Activated T-helper 1 cell treated with Interleukin-2 at 50 U/mL for 16 hours (primary cell): ENCODE measurements at places on chromosomes 11 and 22.

GRCh38 chr11:73028611-73029010, 113.5 kb downstream of the FCHSD2 start:
- no peak for DNase-seq

- DNase-seq = no peak
Measured at GRCh38 chr11:95279921-95280868, 49.2 kb upstream of the SESN3 start.

DNA sequence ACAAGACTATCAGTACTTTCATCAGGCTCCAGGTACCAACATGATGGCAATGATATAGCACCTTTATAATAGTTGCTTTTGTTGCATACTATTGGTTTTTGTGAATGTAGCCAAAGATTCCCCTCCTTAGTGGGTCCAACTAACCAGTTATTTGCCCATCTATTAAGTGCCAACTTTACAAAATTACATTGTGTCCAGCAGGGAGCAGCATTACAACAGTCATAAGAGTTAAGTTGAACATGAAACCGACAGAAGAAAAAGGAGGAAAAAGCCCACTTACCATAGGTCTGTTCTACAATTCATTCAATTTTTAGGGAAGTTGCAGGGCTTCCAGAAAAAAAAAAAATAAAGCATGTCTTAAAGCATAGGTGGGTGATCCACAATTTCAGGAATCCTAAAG, 21.6 kb downstream of the IMMP1L start:
- no peak for DNase-seq

DNA sequence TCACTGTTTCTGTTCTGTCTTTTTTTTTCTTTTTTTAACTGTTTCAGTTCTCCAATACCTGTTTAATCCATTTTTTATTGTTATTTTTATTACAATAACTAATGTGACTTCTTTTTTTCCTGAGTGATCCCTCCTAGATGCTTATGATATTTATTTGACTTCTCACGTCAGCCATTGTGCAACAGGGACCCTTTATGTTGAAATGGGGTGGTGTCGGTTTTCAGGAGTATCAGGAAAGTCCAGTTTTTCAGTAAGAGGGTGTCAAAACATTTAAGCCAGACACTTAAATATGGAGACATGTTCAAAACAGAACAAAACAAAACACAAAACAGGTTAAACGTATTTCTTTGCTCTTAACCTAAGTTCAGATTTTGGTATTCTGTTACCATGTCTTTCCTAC, 418.8 kb downstream of the DYNC2H1 start:
- no peak for DNase-seq

DNA sequence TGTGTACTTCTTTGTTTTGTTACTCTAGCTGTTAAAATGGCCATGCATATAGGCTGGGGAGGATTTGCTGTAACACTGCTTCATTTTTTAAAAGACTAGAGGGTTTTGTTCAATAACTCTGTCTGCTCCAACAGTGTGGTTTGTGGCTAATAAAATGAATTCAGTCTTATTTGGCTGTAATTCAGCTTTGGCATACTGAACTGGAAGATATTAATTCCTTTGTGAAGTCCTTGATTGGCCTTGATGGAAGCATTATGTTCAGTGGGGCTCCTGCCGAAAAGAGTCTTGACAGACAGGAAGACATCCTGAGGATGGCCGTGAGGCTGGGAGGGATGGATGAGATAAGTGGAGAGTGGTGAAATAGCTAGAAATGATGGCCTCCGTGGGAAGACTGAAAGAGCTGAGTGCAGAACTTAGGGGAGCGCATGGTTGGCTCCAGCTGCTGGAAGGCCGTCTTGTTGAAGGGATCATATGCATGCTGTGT, 44.8 kb upstream of the MYO18B start:
- DNase-seq = no peak

DNA sequence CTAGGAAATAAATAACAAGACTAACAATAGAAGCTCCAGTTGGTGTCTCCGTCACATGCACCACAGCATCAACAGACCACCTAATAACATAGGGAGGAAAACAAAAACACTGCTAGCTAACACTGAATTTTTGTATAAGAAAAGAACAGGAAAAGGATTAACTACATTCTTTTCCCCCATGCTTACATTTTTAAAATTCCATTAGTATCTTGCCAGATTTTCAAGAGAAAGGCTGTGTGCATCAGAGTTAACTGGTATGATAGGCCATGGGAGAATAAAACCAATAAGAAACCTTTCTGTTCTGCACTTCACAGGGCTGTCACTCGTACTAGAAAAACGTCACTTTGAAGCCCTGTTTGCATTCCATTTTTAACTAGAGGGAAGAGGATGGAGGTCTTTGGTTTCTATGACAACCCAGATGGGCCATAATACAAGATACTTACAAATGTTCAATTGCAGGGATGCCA, 79.0 kb downstream of the LARGE2 start:
- no peak for DNase-seq

DNA sequence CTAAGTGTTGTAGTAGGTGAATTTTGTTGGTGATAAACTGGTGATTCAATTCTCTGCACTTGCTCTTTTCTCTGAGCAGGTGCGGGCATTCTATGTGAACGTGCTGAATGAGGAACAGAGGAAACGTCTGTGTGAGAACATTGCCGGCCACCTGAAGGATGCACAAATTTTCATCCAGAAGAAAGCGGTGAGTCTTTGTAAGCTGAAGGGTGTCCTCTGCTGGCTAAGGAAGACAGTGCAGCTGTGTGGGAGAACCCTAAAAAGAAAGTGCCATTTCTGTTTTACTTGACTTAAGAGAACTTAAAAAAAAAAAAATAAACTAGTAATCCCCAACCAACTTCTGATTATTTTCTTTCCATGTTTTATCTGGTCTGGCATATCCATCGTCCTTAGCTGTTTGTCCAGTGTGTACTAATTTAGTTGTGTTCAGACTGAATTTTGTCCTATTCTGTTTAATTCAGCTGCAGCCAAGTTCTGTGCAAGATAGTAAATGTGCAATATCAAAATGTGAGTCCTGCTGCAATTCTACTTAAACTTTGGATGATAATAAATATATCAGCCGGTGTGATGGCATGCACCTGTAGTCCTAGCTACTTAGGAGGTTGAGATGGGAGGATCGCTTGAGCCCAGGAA, 29.6 kb downstream of the CAT start:
- DNase-seq = no peak

DNA sequence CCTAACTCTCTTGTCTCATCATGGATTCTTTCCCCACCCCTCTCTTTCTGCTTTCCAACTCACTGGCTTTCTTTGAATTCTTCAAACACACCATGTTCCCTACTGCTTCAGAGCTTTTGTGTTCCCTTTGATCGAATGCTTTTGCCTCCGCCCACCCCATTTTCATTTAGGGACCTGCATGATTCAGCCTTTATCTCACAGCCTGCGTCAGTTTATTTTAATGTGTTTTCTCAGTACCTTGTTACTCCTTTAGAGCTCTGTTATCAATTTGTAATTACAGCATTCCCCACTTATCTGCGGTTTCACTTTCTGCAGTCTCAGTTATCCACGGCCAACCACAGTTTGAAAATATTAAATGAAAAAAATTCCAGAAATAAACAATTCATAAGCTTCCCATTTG, 451.3 kb downstream of the METTL15 start:
- no peak for DNase-seq

DNA sequence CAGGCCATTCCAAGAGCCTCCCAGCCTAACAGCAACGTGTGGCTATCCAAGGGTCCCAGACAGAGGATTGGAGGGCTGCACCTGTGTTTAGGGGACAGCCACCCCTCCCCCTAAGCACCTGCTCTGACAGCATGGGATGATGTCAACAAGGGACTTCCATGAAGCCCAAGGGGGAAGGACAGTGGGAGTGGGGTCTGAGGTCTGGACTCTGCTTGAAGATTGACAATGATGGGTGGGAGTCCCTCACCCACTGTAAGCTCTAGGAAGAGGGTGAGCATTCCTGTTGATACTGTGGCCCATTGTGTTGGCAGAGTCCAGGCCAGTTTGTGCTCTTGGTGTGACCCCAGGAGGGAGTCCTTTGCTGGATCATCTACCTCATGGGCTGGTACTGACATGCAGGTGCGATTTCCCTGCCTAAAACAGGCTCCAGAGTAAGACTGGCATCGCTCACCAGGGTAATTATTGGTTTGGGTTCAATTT, 46.9 kb upstream of the TUB start:
- no peak for DNase-seq

- peak; percentile 25 for DNase-seq
Measured at GRCh38 chr22:22770280-22770871, 117.2 kb upstream of the IGLL5 start.

DNA sequence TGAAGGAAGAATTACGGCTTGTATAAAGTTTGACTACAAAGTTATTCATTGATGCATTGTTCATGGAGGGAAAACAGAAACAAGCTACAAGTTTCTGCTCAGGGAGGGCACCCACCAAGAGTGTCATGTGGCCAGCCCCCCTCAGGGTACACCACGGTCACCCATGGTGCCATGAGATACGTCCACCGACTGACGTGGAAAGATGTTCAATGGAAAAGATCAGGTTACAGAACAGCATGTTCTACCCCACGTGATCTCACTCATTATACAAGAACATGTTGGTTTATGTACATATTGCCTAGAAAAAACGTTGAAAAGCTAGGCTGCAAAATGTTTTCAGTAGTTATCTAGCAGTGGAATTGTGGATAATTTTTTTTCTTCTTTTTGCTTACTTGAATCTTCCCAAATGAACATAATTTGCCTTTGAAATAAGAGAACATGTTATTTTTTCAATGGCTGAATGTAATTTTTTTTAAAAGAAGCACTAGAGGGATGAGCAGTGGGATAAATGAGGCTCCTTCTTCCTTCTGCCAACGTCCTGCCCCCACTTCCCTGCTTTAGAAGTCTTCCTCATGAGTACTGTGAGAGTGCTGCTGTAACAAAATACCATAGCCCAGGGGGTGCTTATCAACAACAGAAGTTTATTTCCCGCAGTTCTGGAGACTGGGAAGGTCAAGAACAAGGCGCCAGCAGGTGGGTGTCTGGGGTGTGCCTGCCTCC, 22.5 kb downstream of the RCN1 start:
- no peak for DNase-seq

- no peak for DNase-seq
Measured at GRCh38 chr22:48579928-48580309, 1247.8 kb downstream of the BRD1 start.

DNA sequence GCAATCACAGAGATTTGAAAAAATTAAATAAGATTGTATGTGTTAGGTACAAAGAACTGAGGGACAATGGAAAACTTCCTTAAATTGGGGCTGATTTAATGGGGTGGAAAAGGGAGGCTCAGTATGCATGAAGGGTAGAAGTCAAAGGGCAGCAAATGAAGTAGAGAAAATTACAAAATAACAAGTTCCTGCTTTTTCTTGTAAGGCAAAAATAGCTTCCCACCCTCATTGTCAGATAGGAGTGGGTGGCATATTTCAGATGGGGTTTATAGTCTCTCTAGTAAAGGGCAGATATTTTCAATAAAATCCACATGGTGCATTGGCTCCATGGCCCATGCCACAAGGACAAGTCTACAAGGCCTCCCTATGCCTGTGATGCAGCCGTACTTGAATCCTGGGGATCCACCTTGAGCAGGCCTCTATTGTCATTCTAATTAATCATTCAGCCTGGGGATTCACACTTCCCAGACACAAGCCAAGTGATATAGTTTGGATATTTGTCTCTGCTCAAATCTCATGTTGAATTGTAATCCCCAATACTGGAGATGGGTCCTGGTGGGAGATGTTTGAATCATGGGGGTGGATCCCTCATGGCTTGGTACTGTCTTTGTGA, 36.7 kb upstream of the SESN3 start:
- no peak for DNase-seq

- DNase-seq = no peak
Measured at GRCh38 chr11:126115127-126115495, 52.4 kb upstream of the CDON start.

- DNase-seq = no peak
Measured at GRCh38 chr22:41603873-41604332, 14.3 kb upstream of the PMM1 start.

GRCh38 chr11:110463153-110463552, 33.4 kb downstream of the FDX1 start:
- DNase-seq = no peak

DNA sequence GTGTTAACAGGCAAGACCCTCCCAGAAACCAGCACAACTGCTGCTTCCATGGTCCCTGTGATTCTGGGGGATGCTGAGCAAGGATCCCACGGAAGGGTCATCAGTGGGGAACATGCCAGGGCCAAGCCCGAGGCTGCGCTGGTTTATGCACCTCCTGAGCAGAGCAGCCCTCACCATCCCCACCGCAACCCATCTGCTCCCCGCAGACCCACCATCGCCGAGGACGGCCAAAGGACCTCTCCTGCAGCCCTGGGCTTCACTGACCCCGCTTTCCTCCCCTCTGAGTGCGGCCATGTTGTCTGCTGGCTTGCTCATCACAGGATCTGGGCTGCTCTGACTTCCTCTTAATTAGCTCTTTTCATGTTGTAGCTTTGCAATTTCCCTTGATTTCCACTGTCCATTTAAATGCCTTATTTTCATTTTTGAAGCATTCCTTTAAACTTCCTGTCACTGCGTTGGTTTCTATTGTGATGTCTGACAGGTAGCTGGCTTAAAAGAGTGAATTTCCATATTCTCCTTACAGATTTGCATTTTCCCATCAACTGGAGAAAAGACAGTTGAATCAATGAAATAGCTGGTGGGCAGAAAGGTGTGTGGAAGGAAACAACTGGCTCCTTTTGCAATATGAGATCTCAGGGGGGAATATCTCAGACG, 14.9 kb downstream of the TP53AIP1 start:
- no peak for DNase-seq

DNA sequence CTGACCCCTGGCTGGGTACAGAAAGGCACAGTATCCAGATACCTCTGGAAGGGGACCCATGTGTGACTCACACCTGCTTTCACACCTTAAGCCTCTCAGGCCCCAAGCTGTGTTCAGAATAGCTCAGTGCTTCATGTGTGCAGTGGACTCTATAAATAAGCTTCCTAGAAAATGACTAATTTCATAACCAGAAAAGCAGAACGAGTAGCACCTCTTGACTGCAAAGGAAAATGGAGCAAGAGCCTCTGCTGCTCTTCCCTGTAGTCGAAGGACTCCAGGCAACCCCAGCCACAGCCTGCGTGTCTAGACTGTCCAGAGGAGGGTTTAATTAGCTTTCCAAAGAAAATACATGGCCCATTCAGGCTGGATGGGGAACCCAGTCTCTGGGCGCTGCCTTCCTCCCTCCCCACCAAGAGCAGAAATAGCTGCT, 23.1 kb downstream of the PTPN5 start:
- no peak for DNase-seq

DNA sequence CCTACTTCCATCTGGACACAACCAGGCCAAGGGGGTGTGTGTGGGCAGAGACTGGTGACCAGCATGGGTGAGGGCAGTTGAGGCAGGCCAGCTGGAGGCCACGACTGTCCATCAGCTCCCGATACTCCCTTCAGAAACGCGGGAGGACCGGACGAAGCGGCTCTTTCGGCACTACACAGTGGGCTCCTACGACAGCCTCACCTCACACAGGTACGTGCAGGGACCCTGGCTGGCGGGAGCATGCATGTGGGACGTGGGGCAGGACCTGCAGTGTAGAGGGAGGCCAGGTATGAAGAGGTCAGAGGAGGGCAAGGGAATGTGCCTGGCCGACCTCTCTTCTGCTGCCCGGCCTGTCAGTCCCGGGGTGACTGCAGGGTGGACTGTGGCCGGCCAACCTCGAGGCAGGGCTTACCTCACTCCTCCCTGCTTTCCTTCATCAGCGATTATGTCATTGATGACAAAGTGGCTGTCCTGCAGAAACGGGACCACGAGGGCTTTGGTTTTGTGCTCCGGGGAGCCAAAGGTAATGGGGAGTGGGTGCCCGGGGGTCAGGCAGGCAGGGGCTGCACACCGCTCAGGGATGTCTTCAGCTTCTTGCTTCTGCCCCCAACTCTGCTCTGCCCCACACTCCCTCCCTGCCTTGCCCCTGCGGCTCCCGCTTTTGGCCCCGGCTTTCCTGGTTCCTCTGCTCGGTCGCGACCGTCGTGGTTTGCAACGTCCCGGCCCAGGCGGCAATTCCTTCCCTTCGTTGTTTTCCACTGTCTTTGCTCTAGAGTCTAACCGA, 31.3 kb downstream of the SHANK3 start:
- no peak for DNase-seq
